ENCODE measurements at places on chromosomes 2 and 18.

DNA sequence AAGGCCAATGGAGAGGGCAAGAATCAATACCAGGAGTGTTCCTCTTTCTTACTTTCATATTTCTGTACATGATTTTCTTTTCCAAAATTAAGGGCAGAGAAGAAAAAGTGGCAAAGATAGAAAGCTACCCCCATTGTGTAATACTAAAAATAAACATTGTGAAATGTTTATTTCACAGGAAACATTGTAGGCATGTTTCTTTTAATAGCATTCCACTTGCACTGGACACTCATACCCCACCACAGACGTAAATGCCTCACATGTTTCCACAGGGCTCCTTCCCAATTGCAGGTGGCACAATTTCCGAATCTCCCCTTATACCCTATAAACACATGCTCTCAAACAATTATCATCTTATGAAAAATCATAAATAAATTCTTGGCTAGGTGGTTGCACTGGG lies 645.1 kb upstream of the SETBP1 start:
- no peak for DNase-seq

- no peak for DNase-seq
Measured at GRCh38 chr2:62309081-62309464, 113.2 kb downstream of the B3GNT2 start.

DNA sequence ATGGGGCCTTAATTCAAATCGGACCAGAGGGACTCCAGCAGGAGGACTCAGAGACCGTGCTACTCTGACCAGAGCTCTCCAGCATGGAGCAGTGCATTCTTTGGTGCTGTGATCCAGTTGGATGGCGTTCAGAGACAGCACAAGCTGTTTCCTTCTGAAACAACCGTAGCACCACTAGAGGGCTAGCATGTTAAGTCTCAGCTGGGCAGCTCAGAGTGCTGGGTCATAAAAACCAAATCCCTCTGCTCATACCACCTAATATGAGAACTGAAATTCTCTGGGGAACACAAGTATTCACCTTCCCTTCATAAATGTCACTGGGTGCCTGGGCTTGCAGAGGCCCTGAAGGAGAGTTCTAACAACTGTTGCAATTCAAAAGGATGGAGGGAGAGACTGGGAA lies 97.7 kb upstream of the TFCP2L1 start:
- no peak for DNase-seq

- no peak for DNase-seq
Measured at GRCh38 chr2:118223992-118224894, 136.0 kb downstream of the INSIG2 start.

DNA sequence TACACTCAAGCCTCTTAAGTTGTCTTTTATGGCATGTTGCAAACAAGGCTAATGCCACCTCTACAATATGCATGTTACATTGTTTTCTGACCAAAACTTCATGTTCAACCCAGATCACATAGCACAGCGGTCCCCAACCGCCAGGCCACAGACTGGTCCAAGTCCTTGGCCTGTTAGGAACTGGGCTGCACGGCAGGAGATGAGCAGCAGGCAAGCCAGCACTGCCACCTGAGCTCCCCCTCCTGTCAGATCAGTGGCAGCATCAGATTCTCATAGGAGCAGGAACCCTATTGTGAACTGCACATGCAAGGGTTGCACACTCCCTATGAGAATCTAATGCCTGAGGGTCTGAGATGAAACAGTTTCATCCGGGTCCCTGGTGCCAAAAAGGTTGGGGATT lies 324.8 kb upstream of the CHAC2 start:
- no peak for DNase-seq

DNA sequence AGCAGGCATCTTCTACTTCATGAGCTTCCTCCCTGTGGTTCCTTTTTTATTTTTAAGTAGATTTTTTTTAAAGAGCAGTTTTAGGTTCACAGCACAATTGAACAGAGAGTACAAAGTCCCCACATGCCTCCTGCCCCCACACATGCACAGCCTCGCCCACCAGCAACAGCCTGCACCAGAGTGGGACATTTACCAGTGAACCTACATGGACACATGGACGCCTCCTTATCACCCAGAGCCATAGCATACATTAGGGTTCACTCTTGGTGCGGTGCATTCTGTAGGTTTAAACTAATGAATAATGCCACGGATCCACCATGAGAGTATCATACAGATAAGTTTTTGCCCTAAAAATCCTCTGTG lies 40.9 kb downstream of the HS1BP3 start:
- DNase-seq, result no peak

GRCh38 chr2:46493241-46493970 lies 14.0 kb downstream of the TMEM247 start:
- no peak for DNase-seq

- DNase-seq, result no peak
Measured at GRCh38 chr2:10514743-10515142, 66.6 kb upstream of the ODC1 start.

DNA sequence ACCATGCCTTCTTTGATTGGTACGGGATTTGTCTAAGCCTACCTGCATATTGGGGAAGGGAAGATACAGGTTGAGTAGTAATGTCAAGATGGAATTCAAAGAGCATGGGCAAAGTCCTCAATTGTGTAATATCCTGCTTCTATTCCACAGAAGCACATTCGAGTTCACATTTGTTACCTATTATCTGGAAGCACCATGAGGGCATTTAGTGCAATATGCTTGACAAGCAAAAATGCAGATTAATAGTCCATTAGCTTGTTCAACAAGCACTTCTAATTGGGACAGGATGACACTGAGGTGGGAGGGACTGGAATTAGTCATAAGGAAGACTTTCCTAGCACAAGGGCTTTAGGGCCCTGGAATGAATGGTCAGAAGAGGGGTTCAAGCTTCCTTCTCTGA lies 40.5 kb downstream of the MYO5B start:
- DNase-seq, result no peak

GRCh38 chr2:151326554-151326953 lies 30.8 kb upstream of the TNFAIP6 start:
- DNase-seq, result no peak

- DNase-seq, result peak; percentile 22
Measured at GRCh38 chr2:190649798-190650390, 1.0 kb downstream of the NAB1 start.

DNA sequence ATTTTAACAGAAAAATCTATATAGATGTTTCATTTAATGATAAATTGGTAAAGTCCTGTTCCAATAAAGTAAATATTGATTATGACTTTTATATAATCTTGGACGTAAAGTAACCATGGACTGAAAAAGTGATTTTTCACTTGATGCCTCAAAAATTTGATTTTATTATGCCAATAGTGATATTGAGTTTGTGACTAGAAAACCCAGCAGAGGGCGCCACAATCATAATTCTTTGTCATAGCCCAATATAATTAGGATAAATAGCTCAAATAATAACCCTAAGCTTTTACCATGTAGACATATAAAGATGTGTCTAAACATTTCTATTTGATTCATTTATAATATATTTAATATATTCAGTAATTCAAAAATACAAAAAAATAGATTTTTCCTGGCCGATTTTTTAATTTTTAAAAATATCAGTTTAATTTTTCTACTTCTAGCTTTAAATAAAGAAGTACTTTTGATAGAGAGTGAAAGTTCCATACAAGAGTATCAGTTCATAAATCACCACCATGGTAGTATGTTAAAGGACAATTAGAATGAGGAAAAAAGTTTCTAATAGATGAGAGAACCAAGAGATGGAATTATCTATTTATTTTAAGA lies 30.7 kb downstream of the CAMKMT start:
- peak; percentile 64 for DNase-seq

DNA sequence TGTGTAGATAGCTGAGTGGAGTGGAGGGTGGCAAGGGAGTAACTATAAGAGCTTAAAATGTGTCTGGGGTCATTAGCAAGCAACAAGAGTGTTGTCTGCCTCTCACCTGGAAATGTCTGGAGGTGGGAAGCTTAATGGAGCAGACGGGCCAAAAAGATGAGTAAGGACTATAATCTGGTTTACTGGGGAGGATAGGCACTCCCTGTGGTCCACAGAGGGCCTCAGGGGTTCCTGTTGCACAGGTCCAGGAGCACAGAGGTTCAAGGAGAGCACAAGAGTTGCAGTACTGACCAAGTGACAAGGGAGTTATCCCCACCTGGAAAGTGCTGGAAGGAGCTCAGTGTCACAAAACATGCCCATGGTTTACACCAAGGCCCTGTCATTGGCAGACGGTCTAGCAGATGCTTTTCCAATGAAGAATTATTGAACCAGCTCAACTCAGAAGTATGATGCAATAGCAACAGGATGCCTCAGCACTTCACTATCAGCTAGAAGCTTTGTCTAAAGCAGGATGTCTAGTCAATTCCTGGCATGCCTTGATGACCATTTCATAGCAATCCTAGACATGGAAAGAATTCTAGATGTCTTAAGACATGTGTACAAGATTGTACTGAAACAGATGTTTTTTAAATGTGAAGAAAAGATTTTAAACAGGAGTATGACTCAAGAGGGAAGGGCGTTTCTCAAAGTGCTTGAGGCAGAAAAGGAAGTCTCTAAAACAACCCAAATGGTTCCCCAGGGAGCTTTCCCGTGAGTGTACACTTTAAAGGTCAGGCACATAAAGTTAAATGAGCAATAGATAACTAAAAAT lies 62.9 kb upstream of the SERPINE2 start:
- no peak for DNase-seq

DNA sequence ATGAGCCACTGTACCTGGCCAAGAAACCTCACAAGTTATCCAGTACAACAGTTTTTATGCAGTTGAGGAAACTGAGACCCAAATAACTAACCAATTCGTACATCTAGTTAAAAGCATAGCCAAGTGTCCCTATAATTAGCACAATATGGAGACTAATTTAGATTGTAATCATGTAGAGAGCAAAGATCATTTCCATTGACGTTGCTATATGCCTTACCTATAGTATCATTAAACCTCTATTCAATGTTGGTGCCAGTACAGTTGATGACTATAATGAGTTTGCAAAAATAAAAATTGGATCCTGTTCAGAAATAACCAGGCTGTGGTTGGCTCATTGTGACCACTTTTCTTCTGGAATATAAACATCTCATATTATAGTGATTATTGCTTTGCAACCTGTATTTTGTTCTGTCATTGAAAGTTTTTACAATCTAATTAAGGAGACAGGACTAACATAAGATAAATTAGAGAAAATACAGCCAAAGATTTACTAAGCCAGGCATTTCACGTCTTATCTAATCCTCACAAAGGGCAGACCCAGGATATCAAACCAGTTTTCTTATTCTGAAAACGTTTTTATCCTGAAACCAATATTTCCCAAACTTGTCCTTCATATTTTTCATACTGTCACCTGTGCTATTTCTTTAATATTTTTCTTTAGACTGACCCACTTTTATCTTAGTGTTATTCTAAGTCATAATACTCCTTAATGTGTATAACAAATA lies 130.0 kb upstream of the STON1 start:
- DNase-seq, result no peak

Measured in hematopoietic multipotent progenitor cell treated with erythropoietin and hydrocortisone succinate and interleukin-3 and kit ligand, for 17 days (in vitro differentiated cells).